NCI-H2081 treated with DMSO at 0.1 percent for 48 hours (cell line): ENCODE measurements at places on chromosomes 5 and 9.

GRCh38 chr5:107524111-107524510, 146.6 kb downstream of the EFNA5 start:
- DNase-seq: no peak

DNA sequence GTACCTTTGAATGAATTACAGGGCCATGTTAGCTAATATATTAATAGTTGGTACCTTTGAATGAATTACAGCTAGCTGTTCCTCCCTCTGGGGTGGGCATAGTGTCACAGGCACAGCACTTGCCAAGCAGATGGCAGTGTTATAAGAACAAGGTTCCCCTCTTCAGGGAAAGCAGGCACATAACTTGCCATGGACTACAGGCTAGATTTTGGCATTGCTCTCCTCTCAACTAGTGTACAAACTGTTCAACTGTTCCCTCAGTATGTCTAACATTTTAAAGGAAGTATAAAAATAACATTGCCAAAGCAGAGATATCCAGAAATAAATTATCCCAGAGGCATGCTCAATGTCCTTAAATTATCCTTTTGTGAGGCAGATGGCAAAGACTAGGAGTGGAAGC, 33.7 kb downstream of the ABITRAM start:
- DNase-seq: no peak

GRCh38 chr5:76736679-76737556, 21.0 kb downstream of the F2R start:
- no peak for DNase-seq

GRCh38 chr5:130616161-130616560, 548.9 kb downstream of the HINT1 start:
- DNase-seq: no peak

DNA sequence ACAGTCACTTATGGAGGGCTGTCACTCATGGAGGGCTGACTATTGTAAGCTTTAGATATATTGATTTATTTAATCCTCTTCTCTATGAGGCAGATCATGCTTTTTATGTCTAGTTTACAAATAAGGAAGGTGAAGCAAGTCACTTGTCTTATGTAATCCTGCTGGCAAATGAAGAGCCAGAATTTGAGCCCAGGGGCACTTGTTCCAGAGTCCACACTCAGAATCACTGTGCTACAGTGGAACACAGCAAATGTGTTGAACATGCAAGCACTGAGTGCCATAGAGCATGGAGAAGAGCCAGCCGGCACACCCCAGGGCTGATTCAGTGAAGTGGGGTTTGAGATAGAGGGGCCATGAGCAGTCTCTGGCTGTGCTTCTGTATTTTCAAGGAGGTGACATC, 326.6 kb downstream of the MARCHF11 start:
- DNase-seq: no peak

- DNase-seq: no peak
Measured at GRCh38 chr9:100715100-100715380, 137.2 kb downstream of the CAVIN4 start.

DNA sequence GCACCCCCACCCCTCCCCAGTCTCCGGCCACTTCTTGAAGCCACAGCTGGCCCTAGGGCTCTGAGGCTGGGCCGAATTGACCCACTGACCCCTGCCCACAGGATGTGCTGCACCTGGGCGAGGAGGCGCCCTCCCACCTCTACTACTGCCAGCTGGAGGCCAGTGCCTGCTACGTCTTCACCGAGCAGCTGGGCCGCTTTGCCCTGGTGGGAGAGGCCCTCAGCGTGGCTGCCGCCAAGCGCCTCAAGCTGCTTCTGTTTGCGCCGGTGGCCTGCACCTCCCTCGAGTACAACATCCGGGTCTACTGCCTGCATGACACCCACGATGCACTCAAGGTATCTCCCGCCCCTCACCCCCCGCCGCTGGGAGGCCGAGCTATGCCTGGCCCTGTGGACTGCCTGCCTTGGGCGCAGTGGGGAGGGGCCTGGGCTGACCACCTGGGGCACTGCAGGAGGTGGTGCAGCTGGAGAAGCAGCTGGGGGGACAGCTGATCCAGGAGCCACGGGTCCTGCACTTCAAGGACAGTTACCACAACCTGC, 21.3 kb downstream of the HK3 start:
- no peak for DNase-seq
